ENCODE measurements at places on chromosomes 4 and X. TPM values are rescaled to one million over a fixed set of nuclear protein-coding genes. Genes with fewer than 3 reads are reported as not detected.

DNA sequence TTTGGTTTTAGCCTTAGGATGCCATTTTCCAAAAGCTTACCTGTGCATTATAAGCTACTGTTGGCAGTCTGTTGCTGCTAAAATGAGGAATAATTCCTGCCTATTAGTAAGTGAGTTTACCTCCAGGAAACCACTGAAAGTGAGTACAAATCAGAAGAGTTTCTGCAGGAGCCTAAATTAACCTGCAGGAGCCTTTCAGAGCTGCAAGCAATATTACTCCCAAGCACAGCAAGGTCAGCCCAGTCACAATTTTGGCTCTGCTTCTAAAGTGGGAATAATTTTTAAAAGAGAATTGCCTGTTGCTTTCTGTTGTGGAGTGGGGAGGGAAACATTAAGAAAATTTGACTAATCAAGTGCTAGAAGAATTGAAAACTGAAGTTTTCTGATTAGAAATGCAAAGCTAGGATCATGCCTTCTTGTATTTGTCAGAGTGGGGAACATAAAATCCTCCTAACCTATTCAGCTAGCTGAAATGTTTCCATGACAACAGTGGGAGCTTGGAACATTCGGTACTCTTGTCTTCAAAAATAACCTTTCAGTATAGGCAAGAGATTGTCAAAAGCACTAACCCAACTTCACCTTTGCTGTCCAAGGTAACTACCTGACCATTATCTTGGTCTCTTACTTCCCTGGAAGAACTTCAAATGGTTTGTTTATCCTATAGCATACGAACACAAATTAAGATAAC is 193.2 kb downstream of the COMMD8 start:
- no peak for DNase-seq

DNA sequence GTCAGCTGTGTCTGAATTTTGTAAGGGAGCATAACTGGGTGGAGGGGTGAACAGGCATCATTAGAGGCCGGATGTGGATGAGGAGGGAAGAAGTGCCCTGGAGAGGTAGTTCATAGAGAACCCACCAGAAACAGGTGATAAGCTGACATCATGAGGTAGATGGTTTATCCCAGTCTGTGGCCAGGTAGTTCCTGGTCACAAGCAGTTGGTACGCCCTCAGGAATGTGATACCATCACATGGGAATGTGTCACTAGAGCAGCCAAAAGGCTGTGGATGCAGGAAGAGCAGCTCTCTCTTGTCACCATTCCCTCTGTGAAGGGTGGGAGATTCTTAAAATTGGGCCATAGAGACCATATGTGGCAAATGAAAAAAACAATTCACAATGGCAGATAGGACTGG is 21.9 kb downstream of the MSN start:
- peak; percentile 49 for DNase-seq

DNA sequence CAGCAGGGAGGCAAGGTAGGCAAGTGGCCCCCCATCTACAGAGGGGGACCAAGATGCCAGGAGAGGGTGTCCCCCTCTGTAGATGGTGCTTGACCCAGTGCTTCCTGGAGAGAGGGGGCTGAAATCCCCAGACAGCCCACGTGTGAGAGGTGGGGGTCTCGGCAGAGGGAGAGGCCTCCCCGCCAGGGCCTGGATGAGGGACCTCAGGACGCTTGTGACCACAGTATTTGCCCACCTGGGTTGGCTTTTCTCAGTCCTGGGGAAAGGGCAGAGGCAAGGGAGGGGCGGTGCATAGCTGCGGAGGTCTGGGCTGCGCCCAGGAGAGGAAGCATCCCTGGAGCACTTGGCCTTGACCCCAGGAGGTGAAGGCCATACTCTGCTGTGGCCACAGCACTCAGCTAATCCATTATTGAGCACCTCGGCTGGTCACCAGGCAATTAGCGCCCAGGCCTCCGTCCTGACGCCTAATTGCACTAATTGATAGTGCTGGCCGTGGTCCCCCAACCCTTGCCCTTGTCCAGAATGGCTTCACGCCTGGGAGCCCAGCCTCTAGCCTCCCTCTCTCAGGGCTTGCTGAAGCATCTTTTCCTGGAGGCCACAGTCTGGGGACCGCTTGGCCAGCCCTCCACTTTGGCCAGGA is 30.7 kb downstream of the HMX1 start:
- DNase-seq: no peak

- peak; percentile 55 for DNase-seq
These were observed 7.7 kb downstream of the ABCD1 start for GRCh38 chrX:153732401-153732800.

- no peak for DNase-seq
These were observed 169.0 kb downstream of the RAPGEF2 start for GRCh38 chr4:159271856-159272255.

GRCh38 chrX:46380148-46380752 is 165.0 kb downstream of the ZNF674 start:
- DNase-seq: no peak

GRCh38 chrX:8867406-8867805 is 66.2 kb upstream of the FAM9A start:
- no peak for DNase-seq

DNA sequence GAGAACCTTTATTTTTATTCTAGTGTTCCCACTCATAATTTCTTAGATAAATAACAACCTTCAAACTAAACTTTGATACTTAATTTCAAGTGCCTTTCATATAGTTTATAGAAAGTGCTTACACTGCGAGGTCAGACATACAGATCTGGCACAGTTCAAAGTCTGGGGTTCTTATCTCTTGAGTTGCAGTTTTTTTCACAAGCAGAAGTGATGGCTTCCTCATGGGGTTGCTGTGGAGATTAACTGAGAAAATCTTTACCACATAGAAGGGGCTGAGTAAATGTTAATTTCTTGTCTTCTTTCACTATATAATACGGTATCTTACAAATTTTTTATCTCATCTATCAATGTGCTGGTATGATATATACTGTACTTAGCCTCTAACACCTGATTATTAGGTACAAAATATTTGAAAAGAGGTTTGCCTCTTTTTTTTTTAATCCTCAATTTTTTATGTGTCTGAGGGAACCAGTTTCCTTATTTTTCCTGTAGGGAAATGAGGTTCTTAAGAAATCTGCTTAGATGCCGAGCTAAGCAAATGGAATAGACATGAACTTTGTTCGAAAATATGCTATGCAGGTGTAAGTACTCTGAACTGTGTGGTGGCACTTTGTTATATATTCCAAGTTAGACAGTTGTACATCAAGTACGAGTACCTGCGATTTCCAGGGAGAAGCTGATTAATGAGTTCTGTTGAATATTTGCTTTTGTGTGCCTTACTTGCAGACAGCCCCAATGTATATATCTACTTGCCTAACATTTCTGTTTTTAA is 3.3 kb downstream of the ING2 start:
- DNase-seq: no peak

- peak; percentile 35 for DNase-seq
These were observed 11.3 kb upstream of the ANOS1 start for GRCh38 chrX:8743126-8743732.

- DNase-seq: no peak
These were observed 349.9 kb downstream of the ARHGAP10 start for GRCh38 chr4:148081745-148082144.

DNA sequence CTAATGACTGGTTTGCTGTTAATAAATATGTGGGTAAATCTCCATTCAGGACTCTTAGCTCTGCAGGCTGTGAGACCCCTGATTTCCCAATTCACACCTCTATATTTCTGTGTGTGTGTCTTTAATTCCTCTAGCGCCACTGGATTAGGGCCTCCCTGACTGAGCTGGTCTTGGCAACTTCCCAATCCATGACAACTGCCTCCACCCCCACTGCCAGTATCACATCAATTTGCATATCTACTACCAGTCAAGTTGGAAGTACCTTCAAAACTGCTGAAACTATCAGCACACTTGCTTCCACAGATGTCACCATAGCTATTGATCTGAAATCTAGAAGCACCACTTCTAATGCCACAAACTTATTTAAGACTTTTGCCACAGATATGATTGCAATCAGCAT is 27.6 kb downstream of the OPRPN start:
- no peak for DNase-seq

- DNase-seq: no peak
These were observed 11.8 kb upstream of the NEIL3 start for GRCh38 chr4:177297785-177298391.

- no peak for DNase-seq
These were observed 1.6 kb downstream of the TSC22D3 start for GRCh38 chrX:107773906-107774435.

GRCh38 chr4:152369203-152369901 is 166.5 kb downstream of the FBXW7 start:
- no peak for DNase-seq

GRCh38 chrX:30941898-30942297 is 52.8 kb upstream of the TAB3 start:
- no peak for DNase-seq

Gene TMPRSS11A
- not detected for polyA plus RNA-seq

Gene GABRG1
- not detected for polyA plus RNA-seq

Gene IBSP
- polyA plus RNA-seq: not detected

Gene BEX2
- 4.7 TPM for polyA plus RNA-seq

Gene GAGE12E
- not detected for polyA plus RNA-seq

Gene MAGEE1
- polyA plus RNA-seq: 0.95 TPM

Gene PAGE4
- polyA plus RNA-seq: not detected

Data from mammary epithelial cell (primary cell).